ENCODE measurements at places on chromosomes 16 and 17.

DNA sequence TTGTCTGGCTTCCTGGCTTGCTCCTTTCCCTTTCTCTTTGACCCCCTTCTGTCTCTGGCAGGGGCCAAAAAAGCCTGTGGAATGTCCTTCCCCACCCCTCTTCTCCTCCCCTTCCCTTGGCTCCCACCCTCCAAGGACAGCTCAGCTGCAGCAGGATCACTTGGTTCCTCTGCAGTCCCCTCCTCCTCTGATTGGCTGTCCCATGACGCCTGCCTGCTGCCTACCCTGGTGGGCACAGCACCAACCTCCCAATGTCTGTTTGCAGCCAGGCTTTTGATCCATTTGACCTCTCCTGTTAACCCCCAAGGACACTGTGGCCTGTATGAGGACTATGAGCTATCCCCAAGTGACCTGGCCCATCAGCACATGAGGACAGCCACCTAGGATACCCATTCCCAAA is 14.8 kb upstream of the MTMR4 start:
- no peak for ATAC-seq

DNA sequence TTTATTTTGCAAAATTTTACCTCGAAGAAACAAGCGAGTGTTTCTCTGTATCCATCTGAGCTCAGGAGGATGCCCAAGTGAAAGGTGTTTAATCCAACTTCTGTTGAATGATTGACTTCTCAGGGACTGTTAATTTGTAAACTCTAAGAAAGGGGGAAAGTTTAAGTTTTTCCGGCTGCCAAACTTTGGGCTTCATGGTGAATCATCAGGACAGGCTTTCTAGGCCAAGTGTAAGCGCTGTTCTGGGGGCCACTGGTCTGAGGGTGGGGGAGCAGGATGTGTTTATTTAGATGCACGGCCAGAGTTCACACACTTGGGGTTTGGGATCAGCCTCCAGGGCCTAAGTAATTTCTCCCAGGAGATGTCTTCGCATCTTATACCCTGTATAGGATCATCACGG is 110.4 kb downstream of the PITPNC1 start:
- ATAC-seq = no peak

DNA sequence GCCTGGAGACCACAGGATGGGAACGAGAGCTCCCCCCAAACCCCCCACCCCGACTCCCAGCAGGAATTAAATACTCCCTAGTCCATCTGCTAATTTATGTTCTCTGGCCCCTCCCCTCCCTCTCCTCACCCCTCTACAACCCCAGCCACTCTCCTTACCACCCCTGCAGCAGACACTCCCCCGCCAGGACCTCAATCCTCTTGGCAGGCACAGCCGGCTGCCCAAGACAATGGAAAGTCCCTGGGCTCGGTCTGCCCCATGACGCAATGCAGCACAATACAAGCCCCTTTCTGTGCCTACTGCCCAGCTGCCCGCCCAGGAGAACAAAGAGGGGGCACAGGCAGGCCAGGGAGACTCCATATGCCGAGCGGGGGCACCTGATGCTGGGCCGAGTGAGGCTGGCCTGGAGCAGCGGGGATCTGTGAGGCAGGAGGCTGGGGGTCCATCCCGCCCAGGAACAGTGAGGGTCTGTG is 30.3 kb upstream of the CDC42EP4 start:
- no peak for ATAC-seq

DNA sequence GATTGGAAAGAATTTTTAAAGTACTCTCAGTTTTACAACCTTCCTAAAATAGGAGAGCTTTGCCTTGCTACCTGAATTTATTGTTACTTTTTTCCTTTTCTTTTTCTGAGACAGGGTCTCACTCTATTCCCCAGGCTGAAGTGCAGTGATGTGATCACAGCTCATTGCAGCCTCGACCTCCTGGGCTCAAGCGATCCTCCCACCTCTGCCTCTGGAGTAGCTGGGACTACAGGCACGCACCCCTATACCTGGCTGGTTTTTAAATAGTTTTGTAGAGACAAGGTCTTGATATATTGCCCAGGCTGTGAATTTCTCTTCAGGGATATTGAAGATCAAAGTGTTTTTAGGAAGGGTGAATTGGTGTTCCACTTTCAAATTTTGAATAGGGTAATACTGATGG is 3.8 kb downstream of the MPV17L start:
- ATAC-seq = no peak

- ATAC-seq = no peak
Observed at GRCh38 chr17:66952031-66952524, 12.4 kb upstream of the CACNG4 start.

- ATAC-seq = no peak
Observed at GRCh38 chr17:44831371-44831770, 1.3 kb upstream of the GJC1 start.

- peak; percentile 87 for ATAC-seq
Observed at GRCh38 chr16:53865494-53865863, 161.5 kb downstream of the FTO start.

GRCh38 chr16:49484451-49484849 is 110.8 kb downstream of the C16orf78 start:
- ATAC-seq = peak; percentile 62

GRCh38 chr17:33322063-33322462 is 29.0 kb upstream of the ASIC2 start:
- no peak for ATAC-seq

- no peak for ATAC-seq
Observed at GRCh38 chr16:3020604-3021448, 658 bp downstream of the TNFRSF12A start.

- no peak for ATAC-seq
Observed at GRCh38 chr16:77323695-77324094, 111.1 kb downstream of the ADAMTS18 start.

DNA sequence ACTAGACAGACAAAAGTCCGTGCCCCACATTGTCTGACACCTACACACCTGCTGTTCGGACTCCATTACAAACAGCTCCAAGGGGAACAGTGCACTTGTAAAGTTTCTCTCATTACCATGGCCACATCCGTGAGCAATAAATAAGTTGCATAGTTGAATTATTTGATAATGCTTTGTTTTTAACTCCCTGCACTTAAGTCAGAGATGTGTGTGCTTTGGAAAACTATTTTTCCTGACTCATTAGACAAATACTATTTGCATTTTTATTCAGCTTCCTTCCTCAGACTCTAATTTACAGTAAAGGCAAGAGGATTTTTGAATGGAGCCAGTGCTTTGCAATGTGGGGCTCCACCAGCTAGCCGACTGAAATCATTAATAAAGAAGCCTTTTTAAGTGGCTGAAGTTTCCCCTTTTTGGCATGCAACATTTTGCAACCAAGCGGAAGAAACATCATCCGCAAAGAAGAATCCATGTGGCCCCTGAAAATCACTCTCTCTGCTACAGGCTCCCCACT is 6.5 kb upstream of the CCL2 start:
- ATAC-seq = no peak

DNA sequence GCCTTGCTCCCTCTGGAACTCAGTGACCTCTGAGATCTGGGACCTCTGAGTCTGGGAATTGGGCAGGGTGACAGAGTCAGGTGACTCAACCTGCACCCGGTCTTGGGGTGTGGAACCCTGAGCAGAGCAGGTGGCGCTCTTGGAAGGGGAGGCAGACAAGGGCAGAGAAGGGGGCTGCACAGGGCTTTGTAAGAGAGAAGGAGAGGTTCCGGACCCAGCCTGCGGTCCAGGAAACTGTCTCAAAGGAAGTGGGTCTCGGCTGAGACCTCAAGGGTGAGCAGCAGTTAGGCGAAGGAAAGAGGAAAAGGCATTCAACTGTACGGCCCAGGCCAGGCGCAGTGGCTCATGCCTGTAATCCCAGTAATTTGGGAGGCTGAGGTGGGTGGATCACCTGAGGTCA is 10.0 kb upstream of the RIPOR1 start:
- ATAC-seq = no peak

DNA sequence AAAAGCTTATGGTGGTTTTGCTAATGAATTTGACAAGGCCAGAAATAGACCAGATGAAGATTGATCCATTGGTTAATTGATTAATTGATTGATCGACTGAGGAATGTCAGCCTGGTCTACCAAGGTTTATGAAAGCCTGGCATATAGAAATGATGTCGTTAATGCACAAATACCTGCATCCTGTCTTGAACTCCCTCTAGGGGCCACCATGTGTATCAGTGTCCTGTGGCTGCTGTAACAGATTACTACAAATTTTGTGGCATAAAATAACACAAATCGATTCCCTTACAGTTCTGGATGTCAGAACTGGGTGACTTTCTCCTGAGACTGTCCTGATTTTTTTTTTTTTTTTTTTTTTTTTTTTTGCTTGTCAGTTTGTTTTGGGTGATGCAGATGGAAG is 553.2 kb downstream of the MAF start:
- ATAC-seq = no peak

DNA sequence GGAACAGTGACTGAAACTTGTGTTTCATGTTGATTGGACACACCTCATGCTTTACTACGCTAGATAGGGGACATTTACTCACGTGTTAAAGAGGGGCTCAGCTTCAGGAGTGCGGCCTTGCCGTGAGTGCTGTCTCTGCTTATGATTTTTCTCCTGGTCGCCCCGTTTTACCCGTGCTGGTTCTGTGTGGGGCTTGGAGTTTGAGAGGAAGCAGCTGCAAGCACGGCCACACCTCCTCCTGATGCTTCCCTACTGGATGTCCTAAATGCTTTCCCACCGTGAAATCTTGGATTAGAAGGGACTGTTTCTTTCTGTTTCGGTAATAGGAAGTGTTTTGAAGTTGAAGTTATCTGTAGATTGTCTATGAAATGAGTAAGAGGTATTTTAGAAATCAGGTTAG is 54.0 kb upstream of the ZNF750 start:
- no peak for ATAC-seq

GRCh38 chr17:31321966-31322365 is 544 bp upstream of the EVI2A start:
- no peak for ATAC-seq

DNA sequence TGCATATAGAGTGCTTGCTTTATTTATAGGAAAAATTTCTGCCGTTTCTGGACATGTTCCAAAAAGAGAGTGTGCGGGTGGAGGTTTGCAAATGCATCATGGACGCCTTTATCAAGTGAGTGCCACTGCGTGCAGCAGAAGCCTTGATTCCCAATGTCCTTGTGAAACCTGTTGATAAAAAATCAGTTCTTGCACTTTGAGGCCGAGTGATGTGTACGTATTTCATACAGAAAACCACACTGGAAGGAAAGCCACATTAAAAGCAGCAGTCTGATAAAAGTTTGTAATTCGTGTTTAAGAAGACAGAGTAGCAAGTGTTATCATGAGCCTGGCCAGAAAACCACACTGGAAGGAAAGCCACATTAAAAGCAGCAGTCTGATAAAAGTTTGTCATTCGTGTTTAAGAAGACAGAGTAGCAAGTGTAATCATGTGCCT is 78.0 kb downstream of the KNOP1 start:
- ATAC-seq = no peak
